Stimulated activated CD4-positive, alpha-beta T cell treated with anti-CD3 and anti-CD28 coated beads, Interleukin-4, amount 100 ng/mL, for 4 hours (primary cell): ENCODE measurements at places on chromosomes 16 and 17.

DNA sequence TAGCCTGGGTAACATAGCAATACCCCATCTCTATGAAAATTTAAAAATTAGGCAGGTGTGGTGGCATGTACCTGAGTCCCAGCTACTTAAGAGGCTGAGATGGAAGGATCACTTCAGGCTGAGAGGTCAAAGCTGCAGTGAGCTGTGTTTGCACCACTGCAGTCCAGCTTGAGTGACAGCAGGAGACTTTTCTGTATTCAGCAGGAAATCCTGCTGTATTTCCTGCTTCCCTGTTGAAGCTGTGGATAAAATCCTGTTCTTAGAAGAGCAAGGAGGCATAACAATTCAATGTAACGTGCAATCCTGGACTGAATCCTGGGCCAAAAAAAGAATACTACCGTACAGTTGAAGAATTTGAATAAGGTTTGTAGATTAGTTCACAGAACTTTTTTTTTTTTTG, 62.2 kb downstream of the FBXL20 start:
- DNase-seq = no peak

DNA sequence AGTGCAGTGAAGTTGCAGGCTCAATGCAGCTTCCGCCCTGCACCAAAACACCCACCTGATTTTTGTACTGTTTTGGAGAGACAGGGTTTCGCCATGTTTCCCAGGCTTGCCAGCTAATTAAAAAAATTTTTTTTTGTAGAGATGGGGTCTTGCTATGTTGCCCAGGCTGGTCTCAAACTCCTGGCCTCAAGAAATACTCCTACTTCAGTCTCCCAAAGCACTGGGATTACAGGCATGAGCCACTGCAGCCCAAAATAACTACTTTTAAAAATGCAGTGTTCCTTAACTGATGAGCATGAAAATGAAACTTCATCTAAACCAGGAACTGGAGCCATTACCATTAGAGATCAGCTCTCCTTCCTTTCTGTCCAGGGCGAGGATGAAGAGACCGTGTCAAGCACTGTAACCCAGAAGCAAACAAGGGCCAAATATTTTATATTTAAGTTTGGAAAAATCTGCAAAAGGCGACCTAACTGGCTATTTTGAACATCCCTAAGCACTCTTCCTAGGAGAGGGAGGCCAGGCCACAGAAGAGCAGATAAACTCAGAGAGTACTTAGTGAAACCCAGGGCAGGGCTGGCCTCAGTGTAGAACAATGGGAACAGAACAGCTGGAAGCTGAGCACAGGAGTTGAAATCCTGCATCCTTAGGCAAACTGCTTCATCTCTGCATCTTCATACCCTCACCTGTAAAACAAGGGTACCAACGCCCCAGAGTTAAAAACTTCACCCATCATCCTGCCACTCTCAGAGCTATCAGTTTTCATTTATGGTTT, 24.0 kb downstream of the CREBBP start:
- no peak for DNase-seq

GRCh38 chr16:87586201-87586782, 16.0 kb upstream of the JPH3 start:
- no peak for DNase-seq

GRCh38 chr16:47299587-47299986, 155.8 kb upstream of the NETO2 start:
- DNase-seq = no peak

GRCh38 chr16:54360681-54361080, 74.1 kb upstream of the IRX3 start:
- no peak for DNase-seq

DNA sequence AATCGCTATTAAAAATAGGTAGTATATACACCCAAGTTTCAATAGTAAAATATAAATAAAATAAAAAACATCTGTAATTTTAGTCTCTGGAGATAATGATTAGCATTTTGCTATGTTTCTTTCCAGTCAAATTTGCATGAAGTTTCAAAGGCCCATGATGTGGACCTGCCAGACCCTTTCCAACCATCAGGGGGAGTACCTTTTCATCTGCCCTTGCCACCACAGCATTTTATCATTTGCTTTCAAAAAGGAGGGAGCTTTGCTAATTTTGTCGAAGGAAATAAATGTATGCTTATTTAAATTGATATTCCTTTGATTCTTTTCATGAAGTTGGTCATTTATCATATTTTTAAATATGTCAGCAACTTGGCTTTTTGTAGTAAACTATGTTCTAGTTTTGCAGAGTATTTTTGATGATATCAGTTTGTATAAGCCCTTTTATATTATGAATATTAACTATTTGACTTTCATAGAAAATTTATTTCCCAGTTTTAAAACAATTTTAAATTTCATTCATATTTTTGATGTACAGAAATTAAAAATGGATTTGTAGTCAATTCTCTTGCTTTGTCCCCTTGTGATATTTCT, 115.2 kb upstream of the NETO2 start:
- DNase-seq = no peak
